NCI-H510A treated with DMSO at 0.1 percent for 48 hours (cell line): ENCODE measurements at places on chromosomes 2 and 18.

DNA sequence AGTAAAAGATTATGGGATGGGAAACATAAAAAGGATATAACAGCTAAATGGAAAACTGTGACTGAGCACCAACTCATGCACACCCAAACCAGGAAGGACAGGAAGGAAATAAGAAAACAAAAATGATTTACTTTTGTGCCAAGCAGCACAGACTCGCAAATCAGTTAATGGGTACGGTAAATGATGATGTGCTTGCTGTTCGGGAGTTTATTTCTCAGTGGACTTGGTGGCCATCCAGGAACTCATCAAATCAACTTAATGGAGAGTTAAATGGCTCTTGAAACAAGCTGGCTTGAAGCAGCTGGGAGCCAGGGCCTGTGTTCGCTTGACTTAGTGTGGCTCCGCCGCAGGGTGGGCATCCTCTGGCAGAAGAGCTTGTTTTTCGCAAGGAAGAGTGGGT, 36.2 kb downstream of the MTCL1 start:
- DNase-seq: no peak

- no peak for DNase-seq
Observed at GRCh38 chr2:8451273-8451672, 230.6 kb upstream of the ID2 start.

DNA sequence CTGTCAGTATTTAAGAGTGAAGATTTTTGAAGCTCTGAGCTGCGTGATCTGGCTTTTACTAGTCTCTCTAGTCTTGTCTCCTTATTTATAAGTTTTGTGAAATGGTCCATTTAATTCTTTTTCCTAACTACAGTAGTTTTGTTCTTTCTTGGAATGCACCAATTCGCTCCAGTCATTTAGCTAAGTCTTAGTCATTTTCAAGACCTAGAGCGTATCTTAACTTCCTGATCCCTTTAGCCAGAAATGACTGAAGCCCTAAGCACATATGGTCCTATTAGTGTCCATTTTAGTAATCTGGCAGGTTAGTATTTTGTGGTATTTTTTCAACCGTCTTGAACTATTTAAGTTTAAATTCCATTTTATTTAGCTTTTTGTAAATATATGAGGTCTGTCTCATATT, 3.6 kb downstream of the BIRC6 start:
- no peak for DNase-seq

DNA sequence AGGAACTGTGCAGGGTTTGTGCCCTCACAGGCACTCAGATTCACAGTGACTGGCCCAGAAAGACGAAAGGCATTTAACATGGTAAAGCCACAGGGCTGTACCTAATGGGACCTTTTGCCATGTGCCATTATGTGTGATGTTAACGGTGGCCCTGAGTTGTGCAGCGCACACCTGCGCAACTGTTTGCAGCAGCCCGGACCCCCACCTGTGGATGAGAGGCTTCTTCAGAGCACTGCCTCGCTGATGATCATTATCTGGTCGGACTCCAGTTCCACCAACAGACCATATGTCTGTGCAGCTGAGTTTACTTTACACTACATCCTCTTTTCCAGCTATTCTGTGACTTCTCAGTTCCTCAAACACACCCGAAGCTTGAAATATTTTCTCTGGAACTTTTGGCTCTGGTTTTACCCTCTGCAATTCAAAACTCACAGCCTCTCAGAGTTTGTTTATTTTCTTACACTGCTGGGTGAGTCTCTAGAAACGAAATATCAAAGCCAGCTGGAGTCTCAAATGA, 35.6 kb upstream of the UBE2F start:
- DNase-seq: peak; percentile 46

GRCh38 chr2:201813996-201814760, 7.8 kb downstream of the CDK15 start:
- no peak for DNase-seq

- no peak for DNase-seq
Observed at GRCh38 chr2:222677981-222678380, 6.5 kb downstream of the MOGAT1 start.

DNA sequence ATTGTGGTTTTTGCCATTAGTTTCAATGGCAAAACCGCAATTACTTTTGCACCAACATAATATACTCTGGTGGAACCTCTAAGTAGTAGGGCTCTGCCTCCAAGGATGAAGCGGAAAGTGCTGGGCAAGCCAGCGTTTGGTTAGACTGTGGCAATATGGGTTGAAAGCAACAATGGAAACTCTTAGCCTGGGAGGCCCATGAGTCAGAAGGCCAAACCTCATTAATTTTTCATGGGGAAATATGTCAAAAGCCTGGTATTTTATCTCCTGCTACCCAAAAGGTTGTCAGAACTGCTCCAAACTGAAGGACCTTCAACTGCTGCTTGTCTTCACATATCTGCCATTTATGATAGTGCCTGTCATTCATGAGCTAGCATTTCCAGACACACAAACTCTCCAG, 179.1 kb upstream of the CYP26B1 start:
- no peak for DNase-seq

- DNase-seq: no peak
Observed at GRCh38 chr18:9095297-9096006, 7.0 kb upstream of the NDUFV2 start.

DNA sequence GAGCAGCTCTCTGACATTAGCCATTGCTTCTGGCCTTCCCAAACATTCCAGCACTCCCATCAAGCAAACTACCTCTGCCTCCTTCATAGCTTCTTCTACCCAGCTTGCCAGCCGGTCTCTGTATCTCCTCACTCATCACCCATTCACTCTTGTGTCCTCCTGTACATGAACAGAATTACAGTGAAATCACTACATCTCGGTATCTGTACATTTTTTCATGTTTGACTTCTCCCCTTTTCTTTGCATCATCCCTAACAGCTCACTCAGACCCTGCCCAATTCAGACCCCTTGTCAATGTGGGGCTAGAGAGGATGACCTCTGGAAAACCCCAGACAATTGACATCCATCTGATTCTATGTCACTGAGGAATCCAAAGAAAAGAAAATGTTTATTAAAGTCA, 335.8 kb downstream of the TNS1 start:
- DNase-seq: no peak

DNA sequence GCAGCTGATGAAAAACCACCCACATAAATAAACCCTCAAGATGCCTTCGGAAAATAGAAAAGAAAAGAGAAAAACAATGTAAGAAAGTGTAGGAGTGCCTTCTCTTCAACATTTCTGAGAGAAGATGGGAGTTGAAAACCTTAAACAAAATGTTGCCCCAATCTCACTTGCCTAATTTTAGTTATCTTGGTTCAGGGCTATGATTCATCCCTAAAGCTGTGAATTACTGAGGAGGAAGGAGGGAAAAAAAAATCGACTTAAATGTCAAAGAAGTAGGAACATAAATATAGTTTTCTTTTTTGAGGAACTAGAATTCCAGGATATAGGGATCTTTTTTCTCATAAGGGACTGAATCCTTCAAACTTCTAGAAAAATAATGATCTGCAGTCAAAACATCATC, 360.3 kb downstream of the TGIF1 start:
- no peak for DNase-seq

DNA sequence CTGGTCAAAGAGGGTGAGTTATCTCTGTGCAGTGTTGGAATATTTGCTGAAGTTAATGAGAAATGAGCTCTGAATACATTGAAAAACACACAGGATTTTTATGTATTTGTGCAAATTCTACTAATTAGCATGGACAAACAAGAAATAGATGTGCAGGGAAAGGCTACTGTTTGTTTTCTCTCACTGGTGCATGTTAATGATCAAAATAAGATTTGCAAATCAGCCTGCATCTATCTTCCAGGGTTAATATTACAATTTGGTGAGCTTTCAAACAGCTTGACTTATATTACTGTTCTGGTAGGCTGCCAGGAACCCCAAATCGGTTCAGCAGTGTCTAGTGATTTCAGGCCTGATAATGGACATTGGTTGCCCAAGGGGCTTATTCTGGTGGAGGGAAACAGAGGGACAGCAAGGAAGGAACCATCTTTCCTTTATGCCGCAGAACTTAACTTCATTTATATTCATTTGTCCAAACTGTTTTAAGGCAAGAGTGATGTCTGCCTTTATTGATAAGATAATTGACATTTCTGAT, 93.8 kb upstream of the REG3A start:
- no peak for DNase-seq

DNA sequence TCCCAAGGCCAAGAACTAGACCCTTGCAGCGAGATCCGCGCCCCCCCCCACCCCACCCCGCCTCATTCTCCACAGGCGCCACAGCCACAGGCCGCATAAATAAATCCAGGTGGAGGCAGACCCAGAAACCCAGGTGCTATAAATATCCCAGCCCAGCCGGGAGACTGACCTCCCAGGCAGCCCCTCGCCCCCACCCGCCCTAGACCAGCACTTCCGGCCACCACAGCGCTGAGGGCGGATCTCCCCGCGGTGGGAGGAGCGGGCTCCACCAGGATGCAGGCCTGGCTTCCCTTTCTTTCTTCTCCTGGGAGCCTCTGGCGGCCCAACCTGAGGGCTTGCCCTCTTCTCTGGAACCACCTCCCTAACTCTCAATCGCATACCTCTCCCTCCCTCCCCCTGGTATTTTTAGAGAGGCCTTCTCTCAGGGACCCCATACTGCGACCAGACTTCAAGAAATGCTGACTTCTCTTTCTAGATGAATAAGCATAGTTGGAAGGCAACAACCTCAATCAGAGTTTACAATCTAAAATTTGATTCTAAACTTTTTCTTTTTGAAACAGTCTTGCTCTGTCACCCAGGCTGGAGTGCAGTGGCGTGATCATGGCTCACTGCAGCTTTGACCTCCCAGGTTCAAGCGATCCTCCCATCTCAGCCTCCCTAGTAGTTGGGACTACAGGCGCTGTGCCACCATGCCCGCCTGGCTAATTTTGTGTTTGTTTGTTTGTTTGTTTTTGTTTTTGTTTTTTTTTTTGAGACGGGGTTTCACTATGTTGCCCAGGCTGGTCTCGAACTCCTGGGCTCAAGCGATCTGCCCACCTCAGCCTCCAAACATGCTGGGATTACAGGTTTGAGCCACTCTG, 55.0 kb downstream of the PKDCC start:
- DNase-seq: no peak

DNA sequence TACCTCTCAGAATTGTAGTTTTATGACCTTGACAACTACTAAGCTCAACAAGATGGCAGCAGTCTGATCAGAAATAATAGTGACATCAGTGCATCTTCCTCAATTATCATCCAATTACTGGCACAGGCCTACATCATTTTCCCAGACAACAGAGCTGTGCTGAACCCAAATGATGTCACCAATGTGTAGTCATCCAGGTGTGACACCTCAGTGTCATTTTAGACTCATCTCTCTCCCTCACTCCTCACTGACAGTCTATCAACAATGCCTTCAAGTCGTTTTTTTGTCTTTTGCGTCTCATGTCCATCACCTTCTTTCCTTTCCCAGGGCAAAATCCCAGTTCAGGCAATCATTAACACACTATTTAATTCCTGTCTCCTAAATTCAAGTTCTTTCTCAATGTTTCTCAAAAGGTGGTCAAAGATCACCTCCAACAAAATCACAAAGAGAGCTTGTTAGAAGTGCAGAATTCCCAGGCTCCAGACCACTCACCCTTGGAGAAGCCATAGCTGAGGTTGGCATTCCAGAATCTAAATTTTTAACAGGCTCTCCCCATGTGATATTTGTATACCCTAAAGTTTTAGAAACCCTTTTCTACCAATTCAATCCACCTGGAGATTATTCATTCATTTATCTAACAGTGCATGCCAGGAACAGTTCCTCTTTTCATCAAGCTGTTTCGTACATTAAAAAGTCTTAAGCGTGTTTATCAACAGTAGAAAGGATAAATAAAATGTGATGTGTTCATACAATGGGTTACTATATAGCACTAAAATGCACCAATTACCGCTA, 125.3 kb upstream of the KLF7 start:
- no peak for DNase-seq

GRCh38 chr2:11939523-11939922, 193.1 kb downstream of the LPIN1 start:
- DNase-seq: no peak

DNA sequence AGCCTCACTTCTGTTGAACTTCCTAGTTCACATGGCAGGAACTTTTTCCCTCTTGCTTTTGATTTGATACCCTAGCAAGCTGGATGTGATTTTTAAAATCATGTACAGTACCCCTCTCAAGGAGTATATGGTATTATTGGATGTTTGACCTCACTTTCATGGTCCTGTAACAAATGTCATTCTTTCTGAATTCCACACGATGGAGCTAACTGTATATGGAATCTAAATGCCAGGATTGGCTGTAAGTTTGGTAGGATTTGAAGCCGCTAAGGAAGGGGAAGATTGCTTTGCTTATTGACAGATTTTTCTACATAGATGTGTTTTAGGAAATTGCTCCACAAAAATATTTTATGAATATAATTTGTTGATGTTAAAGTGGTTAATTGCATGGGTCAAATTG, 18.3 kb downstream of the MAIP1 start:
- peak; percentile 46 for DNase-seq

DNA sequence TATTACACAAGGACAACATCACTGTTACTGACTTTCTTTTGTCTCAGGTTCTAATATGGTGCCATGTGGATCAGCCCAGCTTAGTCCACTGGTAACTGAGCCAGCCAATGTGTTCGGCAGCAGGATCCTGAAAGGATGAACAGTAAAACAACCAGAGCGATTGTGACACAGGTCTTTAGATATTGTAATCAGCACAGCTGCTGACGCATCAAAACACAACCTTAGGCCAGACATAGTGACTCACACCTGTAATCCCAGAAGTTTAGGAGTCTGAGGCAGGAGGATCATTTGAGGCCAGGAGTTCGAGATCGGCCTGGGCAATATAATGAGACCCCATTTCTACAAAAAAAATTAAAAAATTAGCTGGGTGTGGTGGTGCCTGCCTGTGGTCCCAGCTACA, 183.4 kb upstream of the CDH20 start:
- DNase-seq: no peak

- DNase-seq: peak; percentile 60
Observed at GRCh38 chr18:73719611-73720010, 428.0 kb downstream of the FBXO15 start.

- DNase-seq: no peak
Observed at GRCh38 chr2:202114291-202114690, 41.2 kb downstream of the KIAA2012 start.

DNA sequence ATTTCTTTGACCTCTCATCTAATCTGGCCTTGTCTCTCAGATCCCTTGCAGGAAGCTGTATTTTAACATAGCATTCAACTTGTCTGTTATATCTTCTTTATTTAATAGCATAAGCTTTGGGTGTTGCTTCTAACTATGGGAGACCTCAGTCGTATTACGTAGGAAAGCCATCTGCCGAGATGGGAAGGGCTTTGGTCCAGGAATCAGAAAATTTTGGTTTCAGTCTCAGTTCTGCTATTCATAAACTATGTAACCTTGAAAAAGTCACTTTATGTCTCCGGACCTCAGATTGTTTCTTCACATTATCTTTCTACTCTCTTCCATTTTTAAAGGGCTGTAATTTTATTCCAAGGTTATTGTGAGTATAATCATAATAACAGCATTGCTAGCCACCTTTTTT, 297.7 kb downstream of the SATB2 start:
- no peak for DNase-seq
